Stimulated activated CD4-positive, alpha-beta T cell treated with anti-CD3 and anti-CD28 coated beads, Interleukin-15, amount 100 ng/mL, for 1 hour (primary cell): ENCODE measurements at places on chromosomes 12 and 14.

GRCh38 chr14:35333797-35334743, 41.9 kb downstream of the PSMA6 start:
- no peak for DNase-seq

GRCh38 chr14:39768589-39768988, 336.4 kb upstream of the FBXO33 start:
- no peak for DNase-seq

GRCh38 chr14:32494609-32495434, 165.7 kb downstream of the AKAP6 start:
- DNase-seq, result no peak

GRCh38 chr12:66603461-66603860, 75.4 kb downstream of the GRIP1 start:
- no peak for DNase-seq

- no peak for DNase-seq
These were observed 557 bp downstream of the COPS7A start for GRCh38 chr12:6724409-6724797.

DNA sequence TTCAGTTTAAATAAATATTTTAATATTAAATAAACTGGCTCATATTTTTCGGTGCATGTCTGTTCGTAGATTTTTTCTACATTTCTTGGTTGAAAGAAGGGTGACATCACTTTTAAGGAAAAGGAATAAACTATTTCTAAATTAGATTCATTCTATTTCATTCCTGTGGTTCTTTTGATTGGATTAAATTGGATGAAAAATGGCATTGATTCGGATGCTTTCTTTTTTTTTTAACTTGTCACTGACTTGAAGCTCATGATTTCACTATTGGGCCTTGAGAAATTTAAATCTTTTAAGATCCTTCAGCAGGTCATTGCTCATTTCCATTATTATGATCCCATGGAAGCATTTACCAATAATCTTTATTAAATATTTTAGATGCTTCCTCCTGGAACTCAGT, 113.1 kb upstream of the RASSF8 start:
- no peak for DNase-seq

DNA sequence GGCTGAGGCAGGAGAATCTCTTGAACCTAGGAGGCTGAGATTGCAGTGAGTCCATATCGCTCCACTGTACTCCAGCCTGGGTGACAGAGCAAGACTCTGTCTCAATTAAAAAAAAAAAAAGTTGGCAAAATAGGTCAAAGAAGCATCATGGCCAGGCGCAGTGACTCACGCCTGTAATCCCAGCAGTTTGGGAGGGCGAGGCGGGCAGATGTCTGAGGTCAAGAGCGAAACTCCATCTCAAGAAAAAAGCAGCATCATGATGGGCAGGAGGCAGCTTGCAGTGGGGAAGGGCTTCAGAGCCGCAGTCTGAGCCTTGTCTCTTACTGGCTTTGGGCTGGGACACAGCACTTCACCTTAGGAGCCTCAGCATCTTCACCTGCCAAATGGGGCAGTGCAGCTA, 21.4 kb downstream of the TEAD4 start:
- no peak for DNase-seq

DNA sequence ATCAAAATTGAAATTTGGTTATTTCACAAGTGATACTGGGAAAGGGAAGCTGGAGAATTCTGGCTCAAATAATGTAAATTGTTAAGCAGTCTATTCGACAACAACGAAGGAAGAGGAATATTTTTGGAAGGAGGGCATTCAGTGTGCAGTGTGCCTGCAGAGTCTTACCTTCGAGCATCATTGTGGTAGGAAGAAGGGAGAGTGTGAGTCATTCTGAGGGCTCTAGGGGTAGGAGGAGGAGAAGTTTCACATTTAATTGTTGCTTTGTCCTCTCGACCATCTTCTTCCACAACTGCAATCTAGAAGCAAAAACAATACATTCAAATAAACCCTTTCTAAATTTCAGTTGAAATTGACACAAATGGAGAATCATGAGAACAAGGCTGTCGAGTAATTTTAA, 263.0 kb downstream of the ACSS3 start:
- DNase-seq, result no peak

- no peak for DNase-seq
These were observed 18.4 kb downstream of the ANO6 start for GRCh38 chr12:45234139-45234865.

DNA sequence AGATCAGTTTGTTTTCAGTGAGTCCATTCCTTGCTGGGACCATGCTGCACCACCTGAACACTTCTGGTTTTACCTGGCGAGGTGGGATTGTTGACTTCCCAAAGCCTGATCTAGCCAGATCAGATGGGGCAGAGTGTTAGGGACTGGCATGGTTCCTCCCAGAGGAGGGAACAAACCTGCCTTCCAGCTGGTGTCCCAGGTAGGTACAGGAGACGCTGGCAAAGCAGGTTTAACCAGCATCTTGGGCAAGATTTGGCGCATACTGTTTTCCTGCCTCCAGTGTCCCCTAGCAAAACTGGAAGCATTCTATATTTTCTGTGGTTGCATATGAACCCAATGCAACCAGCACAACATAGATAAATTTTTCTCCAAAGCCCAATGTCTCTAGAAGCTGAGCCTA, 14.6 kb upstream of the FOS start:
- DNase-seq, result no peak

DNA sequence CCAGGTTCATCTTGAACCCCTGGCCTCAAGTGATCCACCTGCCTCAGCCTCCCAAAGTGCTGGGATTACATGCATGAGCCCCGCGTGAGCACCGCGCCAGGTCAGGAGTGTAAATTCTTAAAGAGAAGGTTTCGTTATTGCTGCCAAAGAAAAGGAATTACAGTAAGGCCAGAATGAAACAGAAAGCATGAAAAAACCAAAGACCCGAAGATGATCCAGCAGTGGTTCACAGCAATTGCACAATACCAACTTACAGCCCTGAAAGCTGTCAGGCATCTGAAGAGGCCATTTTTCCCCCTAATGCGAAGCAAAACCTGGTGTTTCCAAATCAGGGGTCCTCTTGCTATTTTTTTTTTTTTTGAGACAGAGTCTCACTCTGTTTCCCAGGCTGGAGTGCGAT, 10.3 kb downstream of the RBM23 start:
- DNase-seq, result no peak

GRCh38 chr12:87439990-87440827, 589.0 kb downstream of the C12orf50 start:
- DNase-seq, result no peak

GRCh38 chr12:122423258-122424165, 1.0 kb upstream of the CLIP1 start:
- DNase-seq, result no peak

GRCh38 chr14:93232159-93232558, 25.1 kb downstream of the UBR7 start:
- DNase-seq, result no peak

DNA sequence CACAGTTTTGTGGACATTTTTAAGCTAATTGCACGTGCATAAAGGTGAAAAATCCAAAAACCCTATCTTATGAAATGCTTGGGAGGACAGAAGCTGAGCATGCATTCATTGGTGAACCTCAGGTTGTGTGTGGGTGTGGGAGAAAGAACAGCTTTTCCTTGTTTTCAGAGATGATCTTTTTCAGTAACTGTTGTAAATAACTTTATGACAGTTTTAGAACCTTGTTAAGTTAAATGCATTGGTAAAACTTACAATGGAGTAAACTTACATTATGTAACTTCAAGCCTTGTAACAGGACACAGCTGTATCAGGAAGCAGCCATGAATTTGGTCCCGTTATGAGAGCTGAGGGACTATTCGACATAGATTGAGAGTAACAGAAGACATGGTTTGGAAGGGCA, 587.4 kb downstream of the GALC start:
- no peak for DNase-seq
